ENCODE measurements at places on chromosomes 12 and 14.

- no peak for DNase-seq
Observed at GRCh38 chr14:43001731-43002130, 1395.1 kb downstream of the LRFN5 start.

GRCh38 chr14:103284574-103285467 lies 49.2 kb upstream of the EIF5 start:
- no peak for DNase-seq

- DNase-seq, result no peak
Observed at GRCh38 chr14:61256826-61257468, 24.2 kb downstream of the TMEM30B start.

DNA sequence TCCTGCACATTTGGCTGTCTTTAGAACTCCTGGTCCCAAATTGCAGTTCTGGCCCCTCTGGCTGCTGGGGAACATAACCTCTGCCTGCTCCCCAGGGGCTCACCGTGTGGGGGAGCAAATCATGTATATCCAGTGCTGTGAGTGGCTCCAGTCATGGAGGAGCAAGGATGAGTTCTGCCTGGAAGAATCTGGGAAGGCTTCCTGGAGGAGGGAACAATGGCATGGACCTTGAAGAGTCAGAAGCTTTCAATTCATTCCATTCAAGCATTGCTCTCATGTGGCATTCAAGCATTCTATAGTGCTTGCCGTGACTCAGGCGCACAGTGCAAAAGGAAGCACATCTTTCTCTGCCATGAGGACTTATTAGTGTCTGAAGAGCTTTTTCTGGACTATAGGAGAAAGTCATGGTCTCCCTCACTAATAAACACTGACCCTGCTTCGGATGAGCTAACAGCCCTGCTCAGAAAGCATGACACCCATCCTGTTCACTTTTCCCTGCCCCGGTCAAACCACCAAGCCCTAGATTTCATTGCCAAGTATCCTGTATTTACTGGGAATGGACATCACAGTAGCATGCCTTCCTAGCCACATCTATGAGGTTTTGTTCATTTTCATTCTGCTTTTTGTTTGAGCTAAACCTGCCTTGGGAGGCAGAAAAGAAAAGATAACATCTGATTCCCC lies 3.5 kb downstream of the IFI27 start:
- DNase-seq, result no peak

GRCh38 chr12:26123482-26123980 lies 1.3 kb downstream of the BHLHE41 start:
- DNase-seq, result no peak

DNA sequence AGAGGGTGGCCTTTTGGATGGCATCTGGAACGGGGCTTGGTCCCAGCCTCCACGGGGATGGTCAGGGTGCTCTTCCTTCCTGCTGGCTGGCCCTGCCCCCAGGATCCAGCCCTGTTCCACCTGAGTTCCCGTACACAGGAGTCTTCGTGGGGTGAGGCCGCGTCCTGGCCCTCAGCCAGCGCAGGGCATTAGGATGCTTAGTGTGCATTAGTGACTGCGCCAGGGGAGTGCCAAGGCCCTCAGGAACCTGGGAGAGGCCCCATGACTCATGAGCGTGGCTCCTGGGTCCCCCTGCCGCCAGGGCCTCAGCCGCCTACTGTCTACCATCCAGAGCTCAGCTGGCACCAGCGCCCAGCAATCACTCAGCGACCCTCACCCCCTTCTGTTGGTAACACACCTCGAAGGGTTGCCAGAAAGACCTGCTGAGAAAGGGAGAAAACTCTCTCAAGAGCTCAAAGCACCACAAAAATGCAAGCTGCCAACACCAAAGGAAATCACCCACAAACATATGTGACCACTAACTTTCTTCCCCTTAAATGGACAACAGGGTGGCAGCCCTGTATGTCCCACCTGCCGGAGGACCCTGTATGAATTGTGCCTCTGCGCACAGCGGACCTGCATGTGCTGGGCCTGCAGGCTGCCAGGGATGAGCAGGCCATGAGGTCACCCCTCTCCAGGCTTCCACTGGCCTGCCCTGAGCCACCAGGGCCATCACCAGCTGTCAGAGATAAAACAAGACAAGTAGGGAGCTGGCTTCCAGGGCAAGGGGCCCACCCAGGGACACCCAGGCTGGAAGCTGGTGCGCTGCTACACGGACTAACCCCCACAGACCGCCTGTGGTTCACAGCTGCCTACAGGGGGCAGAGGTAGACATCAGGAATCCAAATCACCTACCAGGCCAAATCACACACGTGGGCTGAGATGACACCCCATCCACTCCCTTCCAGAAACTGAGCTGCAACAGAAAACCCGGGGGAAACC lies 28.7 kb downstream of the CCDC85C start:
- DNase-seq, result no peak
